ENCODE measurements at places on chromosomes 3 and 15. TPM values are rescaled to one million over a fixed set of nuclear protein-coding genes. Genes with fewer than 3 reads are reported as not detected.

DNA sequence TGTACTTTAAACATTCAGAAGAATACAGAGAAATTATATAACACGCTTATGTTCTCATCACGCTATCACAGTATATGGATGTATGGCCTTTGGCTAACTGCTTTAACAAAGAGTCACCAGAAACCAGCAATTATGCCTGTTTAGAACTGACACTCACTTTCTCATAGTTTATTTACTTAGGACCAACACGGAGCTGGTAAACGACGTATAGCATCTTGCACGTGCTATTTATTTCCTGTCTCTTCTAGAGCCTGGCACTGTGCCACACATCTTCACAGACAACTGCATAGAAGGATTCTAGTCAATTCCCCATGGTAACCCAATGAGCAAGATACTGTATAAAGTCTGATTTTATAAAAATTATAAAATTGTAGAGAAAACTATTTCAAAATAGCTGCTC lies 43.6 kb downstream of the TBC1D2B start:
- no peak for DNase-seq
- H3K4me1 ChIP-seq: no peaks in the 10 kb centered on the region
- H3K36me3 ChIP-seq: peaks cover 19% of the 10 kb centered on the region

SLC26A6 gene
- total RNA-seq: 16.4 TPM

GRCh38 chr15:38610748-38611147 lies 46.1 kb upstream of the RASGRP1 start:
- H3K27me3 ChIP-seq: 0 out of 2 replicates have a peak, but pooled peaks cover 5% of the 10 kb centered on the region
- H3K36me3 ChIP-seq: no peaks in the 10 kb centered on the region
- H3K4me3 ChIP-seq: no peak overlapping the region
- H3K4me1 ChIP-seq: no peaks in the 10 kb centered on the region
- no peak for DNase-seq

TMCO5A gene
- not detected for total RNA-seq

ARGFX gene
- total RNA-seq: not detected

CLDN11 gene
- total RNA-seq: 1.7 TPM

- H3K36me3 ChIP-seq: no peaks in the 10 kb centered on the region
- H3K27ac ChIP-seq: no peak overlapping the region
- H3K4me1 ChIP-seq: no peaks in the 10 kb centered on the region
- H3K27me3 ChIP-seq: no peaks in the 10 kb centered on the region
- no peak for DNase-seq
Measured at GRCh38 chr3:118400886-118401285, 633.8 kb downstream of the IGSF11 start.

DZIP1L gene
- 18.1 TPM for total RNA-seq

DNA sequence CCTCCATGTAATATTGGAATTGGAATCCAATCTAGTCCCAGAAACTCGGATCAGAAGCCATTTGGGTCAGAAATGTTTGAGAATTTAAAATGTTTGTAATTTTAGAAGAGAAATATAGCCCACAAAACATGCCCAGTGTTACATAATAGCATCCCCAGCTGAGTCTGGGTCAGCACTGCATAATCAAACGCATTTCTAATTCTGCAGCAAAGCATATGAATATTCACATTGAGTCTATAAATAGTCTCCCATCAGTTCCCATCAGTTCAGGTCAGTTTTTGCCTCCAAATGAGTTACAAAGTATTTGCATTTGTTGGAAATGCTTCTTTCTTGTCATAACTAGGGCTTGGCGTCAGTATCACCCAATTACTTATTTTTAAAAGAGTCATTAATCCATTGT lies 383.1 kb downstream of the IL5RA start:
- no peak overlapping the region for H3K4me3 ChIP-seq
- H3K4me1 ChIP-seq: no peaks in the 10 kb centered on the region
- no peaks in the 10 kb centered on the region for H3K27me3 ChIP-seq
- H3K36me3 ChIP-seq: no peaks in the 10 kb centered on the region
- no peak overlapping the region for H3K27ac ChIP-seq

GLDN gene
- total RNA-seq: not detected

GRCh38 chr3:28317438-28318022 lies 31.0 kb upstream of the ZCWPW2 start:
- H3K4me1 ChIP-seq: no peaks in the 10 kb centered on the region
- no peak for DNase-seq
- H3K27me3 ChIP-seq: no peaks in the 10 kb centered on the region
- H3K36me3 ChIP-seq: peaks cover 11% of the 10 kb centered on the region
- H3K27ac ChIP-seq: no peak overlapping the region
- H3K4me3 ChIP-seq: no peak overlapping the region

- H3K36me3 ChIP-seq: no peaks in the 10 kb centered on the region
- no peak for DNase-seq
- no peaks in the 10 kb centered on the region for H3K27me3 ChIP-seq
- H3K4me1 ChIP-seq: peaks cover 26% of the 10 kb centered on the region
Measured at GRCh38 chr15:100661156-100661555, 58.8 kb downstream of the ASB7 start.

DNA sequence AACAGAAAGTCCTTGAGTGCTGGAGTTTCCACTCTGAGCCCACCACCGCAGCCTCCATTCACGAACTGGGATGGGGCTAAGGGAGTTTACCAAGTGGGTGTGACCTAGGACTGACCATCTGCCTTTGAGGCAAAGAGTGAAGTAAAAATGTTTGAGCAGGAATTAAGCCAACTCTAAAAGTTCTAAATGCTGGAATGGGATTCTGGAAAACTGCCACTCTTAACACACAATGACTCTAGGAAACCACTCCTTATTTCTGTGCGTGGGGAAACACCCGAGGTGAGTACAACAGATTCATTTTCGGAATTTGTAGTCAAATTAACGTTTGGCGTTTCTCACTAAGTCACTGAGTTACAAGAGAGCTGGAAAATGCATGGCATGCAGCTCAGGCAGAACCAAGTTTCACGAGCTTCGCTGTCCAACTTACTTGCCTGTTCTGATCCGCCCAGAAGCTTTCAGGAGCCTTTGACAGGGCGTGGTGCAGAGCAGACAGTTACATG lies 31.6 kb downstream of the ISL2 start:
- DNase-seq: no peak
- H3K27me3 ChIP-seq: no peaks in the 10 kb centered on the region
- no peaks in the 10 kb centered on the region for H3K4me1 ChIP-seq
- no peak overlapping the region for H3K4me3 ChIP-seq
- H3K36me3 ChIP-seq: no peaks in the 10 kb centered on the region

DZIP3 gene
- 13.4 TPM for total RNA-seq

DNA sequence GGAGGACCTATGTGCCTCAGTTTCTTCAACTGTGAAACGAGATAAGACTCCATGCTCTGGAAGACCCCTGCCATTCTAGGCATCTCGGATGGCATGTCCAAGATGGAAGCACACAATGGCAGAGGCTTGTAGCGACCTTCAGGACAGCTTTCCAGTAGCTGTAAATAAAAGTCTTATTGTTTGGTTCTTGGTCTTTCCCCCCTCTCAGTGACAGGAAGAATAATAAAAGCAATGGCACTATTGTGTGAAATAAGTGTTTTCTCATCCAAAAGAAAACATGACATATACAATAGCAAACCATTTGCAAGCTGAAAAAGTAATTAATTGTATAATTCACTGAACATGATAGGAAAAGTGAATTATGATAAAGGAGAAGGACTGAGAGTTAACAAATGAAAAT lies 32.5 kb upstream of the CD47 start:
- H3K27ac ChIP-seq: no peak overlapping the region
- no peaks in the 10 kb centered on the region for H3K27me3 ChIP-seq
- peaks cover 5% of the 10 kb centered on the region for H3K4me1 ChIP-seq

NEK11 gene
- 6.3 TPM for total RNA-seq

MORC1 gene
- total RNA-seq: not detected

DNA sequence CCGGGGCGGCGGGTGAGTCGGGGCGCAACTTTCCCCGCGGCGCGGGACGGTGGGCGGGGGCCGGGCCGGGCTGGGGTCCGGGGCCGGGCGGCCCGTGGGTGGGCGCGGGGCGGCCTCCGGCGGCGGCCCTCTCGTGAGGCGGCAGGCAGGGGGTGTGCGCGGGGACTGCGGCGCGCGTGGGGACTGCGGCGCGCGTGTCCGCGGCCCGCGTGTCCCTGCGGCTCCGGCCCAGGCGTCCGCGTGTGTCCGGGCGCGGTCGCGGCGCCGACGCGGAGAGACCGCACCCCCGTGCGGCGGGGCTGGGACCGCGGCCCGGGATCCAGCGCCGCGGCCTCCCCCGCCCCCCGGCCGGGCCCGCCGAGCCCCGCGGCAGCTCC lies 349 bp downstream of the PLXNA1 start:
- peak overlapping the region; percentile 92 for H3K4me3 ChIP-seq
- H3K4me1 ChIP-seq: peaks cover 20% of the 10 kb centered on the region
- H3K27ac ChIP-seq: no peak overlapping the region
- no peaks in the 10 kb centered on the region for H3K27me3 ChIP-seq
- H3K36me3 ChIP-seq: peaks cover 8% of the 10 kb centered on the region

MASP1 gene
- total RNA-seq: 2.3 TPM

SNX33 gene
- total RNA-seq: 6.1 TPM

GRCh38 chr15:85401108-85401774 lies 20.8 kb downstream of the AKAP13 start:
- peaks cover 52% of the 10 kb centered on the region for H3K4me1 ChIP-seq
- H3K4me3 ChIP-seq: no peak overlapping the region
- H3K27ac ChIP-seq: peak overlapping the region; percentile 62
- H3K36me3 ChIP-seq: no peaks in the 10 kb centered on the region
- DNase-seq: no peak

- peaks cover 82% of the 10 kb centered on the region for H3K36me3 ChIP-seq
- no peaks in the 10 kb centered on the region for H3K27me3 ChIP-seq
- no peak overlapping the region for H3K4me3 ChIP-seq
- H3K27ac ChIP-seq: no peak overlapping the region
- no peak for DNase-seq
- H3K4me1 ChIP-seq: no peaks in the 10 kb centered on the region
Measured at GRCh38 chr15:85688711-85689110, 106.0 kb downstream of the KLHL25 start.

CFAP20DC gene
- total RNA-seq: 4.8 TPM

NME9 gene
- 0.13 TPM for total RNA-seq

- H3K27ac ChIP-seq: no peak overlapping the region
- no peak for DNase-seq
- H3K36me3 ChIP-seq: no peaks in the 10 kb centered on the region
- H3K4me1 ChIP-seq: no peaks in the 10 kb centered on the region
- no peak overlapping the region for H3K4me3 ChIP-seq
Measured at GRCh38 chr15:99618941-99619411, 53.2 kb downstream of the MEF2A start.

ZPLD1 gene
- total RNA-seq: not detected

- no peak overlapping the region for H3K27ac ChIP-seq
- peaks cover 7% of the 10 kb centered on the region for H3K4me1 ChIP-seq
- H3K36me3 ChIP-seq: no peaks in the 10 kb centered on the region
Measured at GRCh38 chr3:139519998-139520737, 19.4 kb downstream of the RBP1 start.

GRCh38 chr3:36823806-36824205 lies 59.5 kb upstream of the DCLK3 start:
- H3K36me3 ChIP-seq: no peaks in the 10 kb centered on the region
- no peak overlapping the region for H3K27ac ChIP-seq
- no peaks in the 10 kb centered on the region for H3K27me3 ChIP-seq
- no peak for DNase-seq

IFT122 gene
- total RNA-seq: 13.3 TPM

DNA sequence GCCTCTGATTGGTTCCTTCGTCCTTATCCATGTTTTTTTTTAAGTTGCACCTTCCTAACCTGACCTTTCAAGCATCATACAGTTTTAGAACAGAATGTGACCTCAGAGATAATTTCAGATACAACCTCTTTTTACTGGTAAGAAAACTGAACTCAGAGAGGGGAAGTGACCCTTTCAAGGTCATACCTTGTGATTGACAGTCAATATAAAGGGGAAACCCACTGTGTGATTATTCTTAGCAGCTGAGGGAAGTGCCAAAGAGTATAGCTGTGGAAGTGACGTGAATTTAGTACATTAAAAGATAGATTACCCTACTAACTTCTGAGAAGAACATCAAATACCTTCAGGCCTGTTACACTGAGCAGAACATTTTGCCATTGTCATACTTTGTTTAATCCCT lies 319.4 kb downstream of the NEK10 start:
- H3K4me3 ChIP-seq: no peak overlapping the region
- no peak overlapping the region for H3K27ac ChIP-seq
- DNase-seq: no peak
- H3K36me3 ChIP-seq: no peaks in the 10 kb centered on the region
- H3K4me1 ChIP-seq: no peaks in the 10 kb centered on the region

- no peak overlapping the region for H3K27ac ChIP-seq
- H3K27me3 ChIP-seq: no peaks in the 10 kb centered on the region
- no peak for DNase-seq
- H3K36me3 ChIP-seq: no peaks in the 10 kb centered on the region
- no peaks in the 10 kb centered on the region for H3K4me1 ChIP-seq
- H3K4me3 ChIP-seq: no peak overlapping the region
Measured at GRCh38 chr3:113183748-113184661, 27.4 kb upstream of the BOC start.

DNA sequence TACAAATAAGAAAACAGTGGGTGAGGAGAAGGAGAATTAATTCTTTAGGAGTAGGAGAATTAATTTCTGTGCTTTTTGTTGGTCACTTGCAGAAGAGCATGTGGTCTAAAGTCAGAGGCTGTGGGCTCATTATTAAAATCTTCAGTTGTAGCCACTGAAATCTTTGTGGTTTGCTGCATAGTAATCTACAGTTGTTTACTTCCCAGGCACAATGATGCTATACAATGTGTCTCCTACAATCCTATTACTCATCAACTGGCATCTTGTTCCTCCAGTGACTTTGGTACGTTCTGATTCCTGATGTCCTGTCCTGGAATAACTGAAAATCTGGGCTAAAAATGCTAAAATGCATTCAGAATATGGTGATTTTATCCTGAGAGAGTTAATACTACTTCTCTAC lies 21.0 kb downstream of the IFT122 start:
- H3K4me1 ChIP-seq: peaks cover 25% of the 10 kb centered on the region
- H3K27me3 ChIP-seq: no peaks in the 10 kb centered on the region
- H3K36me3 ChIP-seq: peaks cover 21% of the 10 kb centered on the region
- peak overlapping the region; percentile 96 for H3K27ac ChIP-seq
- DNase-seq: no peak

- H3K27me3 ChIP-seq: no peaks in the 10 kb centered on the region
- no peak for DNase-seq
- no peak overlapping the region for H3K27ac ChIP-seq
- no peak overlapping the region for H3K4me3 ChIP-seq
- H3K4me1 ChIP-seq: no peaks in the 10 kb centered on the region
Measured at GRCh38 chr3:181690769-181691168, 21.0 kb upstream of the SOX2 start.

SCAANT1 gene
- total RNA-seq: not detected

DNA sequence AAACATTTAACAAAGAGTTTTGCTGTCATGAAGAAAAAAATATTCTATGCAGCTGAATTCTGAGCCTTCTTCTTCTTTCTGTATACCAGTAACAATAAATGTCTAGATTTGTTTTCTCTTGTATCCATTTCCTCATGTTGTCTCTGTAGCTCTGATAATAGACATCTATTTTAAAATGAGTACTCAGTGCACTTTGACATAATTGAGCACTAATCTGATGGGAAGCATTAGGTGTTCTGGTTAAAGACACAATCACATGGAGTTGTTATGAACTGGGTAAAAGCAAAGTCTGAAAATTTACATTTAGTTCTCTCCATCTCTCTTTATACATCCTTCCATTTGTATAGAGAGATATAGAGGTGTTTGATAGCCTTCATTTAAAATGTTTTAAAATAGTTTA lies 230.0 kb downstream of the BCHE start:
- no peak for DNase-seq
- H3K36me3 ChIP-seq: no peaks in the 10 kb centered on the region
- H3K4me3 ChIP-seq: no peak overlapping the region
- H3K4me1 ChIP-seq: no peaks in the 10 kb centered on the region
- H3K27me3 ChIP-seq: no peaks in the 10 kb centered on the region

- peak; percentile 21 for DNase-seq
- H3K27me3 ChIP-seq: no peaks in the 10 kb centered on the region
- H3K27ac ChIP-seq: no peak overlapping the region
- no peaks in the 10 kb centered on the region for H3K4me1 ChIP-seq
Measured at GRCh38 chr3:50971487-50971924, 296.8 kb downstream of the DOCK3 start.

Measured in SJSA1 (cell line).